ENCODE measurements at places on chromosomes 6 and 20.
A peak's percentile ranks its signal among the peaks of the same experiment; 100 is the strongest.

DNA sequence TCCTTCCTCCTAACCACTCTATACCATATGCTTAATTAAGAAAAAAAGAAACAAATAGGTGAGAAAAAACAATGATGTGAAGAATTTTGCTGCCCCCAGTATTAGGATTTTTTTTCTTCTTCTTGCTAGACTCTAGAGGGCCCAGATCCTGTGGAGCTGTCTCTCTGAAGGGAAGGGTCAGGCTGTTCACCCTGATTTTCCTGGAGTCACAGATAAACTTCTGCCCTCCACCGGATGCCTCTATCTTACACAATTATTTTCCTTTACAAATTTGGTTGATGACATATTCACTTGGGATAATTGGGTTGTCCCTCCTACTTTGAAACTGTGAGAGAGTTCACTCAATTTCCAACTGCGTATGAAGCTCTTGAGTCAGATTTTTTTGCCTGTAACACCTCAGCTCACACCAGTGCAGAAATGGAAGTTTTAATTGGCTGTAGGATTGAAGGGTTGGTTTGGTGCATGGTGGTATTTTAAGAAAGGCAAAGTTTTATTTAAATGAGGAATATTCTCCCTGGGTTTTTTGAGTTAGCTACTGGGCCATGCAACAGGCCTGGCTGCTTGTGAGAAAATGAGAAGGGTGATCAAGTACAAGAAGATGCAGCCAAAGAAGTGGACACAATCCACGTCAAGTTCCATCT is 73.7 kb upstream of the ESR1 start:
- DNase-seq = no peak

DNA sequence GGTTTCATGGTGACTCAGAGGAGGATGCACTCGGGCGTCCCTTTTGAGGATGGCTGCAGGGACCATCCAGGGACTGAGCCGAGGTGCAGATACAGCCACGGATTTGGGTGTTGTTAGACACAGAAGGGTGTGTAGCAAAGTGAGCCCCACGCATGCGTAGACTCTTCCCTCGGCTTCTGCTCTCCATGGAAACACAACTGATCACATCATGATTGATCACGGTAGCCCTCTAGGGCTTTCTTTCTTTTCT is 606 bp upstream of the ULBP1 start:
- DNase-seq = peak; percentile 59

DNA sequence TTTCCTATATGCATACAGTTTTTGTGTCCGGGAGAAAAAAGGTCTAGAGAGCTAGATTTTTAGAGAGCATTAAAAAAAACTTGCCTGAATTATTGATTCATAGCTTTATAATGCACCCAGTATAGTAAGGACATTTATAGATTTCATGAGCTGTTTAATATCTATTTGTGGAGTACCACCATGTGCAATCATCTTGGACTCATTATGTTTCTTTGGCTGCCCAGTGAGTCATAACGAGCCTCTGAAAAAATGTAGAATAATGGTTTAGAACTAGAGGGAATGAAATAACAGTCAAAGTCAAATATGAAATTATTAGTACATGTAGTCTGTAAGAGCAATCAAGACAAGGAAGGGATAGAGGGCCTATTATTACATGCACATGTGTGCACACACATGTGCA is 350.0 kb downstream of the CD83 start:
- DNase-seq = no peak

DNA sequence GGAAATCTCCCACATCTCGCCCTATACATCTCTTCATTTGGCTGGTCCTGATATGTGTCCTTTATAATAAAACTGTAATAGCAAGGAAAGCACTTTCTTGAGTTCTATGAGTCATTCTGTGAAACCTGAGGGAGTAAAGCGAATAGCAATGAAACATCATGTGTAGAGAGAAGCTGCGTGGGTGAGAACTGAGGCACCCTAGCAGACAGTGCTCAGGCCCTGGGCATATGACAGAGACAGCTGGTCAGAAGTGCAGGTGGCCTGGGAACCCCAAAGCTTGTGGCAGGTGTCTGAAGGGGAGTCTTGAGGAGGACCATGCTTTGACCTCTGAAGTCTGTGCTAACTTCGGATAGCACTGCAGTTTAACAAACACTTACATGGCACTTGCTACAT is 1.3 kb upstream of the BLOC1S5 start:
- DNase-seq = no peak

GRCh38 chr6:12849809-12850198 is 133.2 kb downstream of the PHACTR1 start:
- DNase-seq = no peak

DNA sequence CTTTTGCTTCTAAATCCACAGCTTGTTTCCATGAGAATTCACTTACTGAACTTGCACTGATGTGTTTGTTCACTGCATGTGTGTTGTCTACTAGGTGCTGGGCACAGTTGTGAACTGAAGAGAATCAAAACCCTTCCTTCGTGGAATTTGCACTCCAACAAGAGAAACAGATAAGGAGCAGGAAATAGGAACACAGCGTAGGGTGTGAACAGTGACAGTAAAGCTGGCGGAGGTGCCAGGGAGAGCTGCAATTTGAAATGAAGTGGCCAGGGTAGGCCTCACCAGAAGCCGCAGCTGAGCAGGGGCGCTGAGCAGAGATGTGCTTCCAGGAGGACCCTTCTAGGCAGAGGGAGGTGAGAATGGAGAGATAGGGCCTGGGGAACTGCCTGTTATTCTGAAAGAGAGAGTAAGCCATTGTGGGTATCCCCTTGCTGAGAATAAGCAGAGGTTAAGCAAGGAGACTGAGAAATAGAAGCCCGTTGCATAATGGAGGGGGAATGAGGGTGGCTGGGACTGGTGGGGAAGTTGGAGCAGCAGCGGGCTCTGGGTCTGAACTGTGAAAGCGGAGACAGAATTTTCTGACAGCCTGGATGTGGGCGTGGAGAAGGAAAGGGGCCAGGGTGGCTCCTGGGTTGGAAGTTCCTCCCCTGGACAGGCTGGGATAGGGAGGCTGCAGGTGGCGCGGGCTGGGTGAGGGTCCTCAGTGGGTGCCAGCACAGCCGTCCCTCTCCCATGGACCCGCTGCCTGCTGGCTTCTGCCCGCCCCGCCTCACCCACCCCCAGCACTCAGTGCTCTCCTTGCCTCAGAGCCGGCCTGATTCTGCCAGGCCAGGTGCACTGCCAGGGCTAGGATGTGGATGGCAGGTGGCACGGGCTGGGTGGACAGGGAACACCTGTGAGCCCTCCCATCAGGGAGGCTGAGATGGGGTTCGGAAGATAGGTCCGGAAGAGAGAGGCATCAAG is 114.7 kb upstream of the AFDN start:
- no peak for DNase-seq
